Activated CD4-positive, alpha-beta memory T cell treated with anti-CD3 and anti-CD28 coated beads for 36 hours (primary cell): ENCODE measurements at places on chromosomes 1 and 21. TPM values are rescaled to one million over a fixed set of nuclear protein-coding genes. Genes with fewer than 3 reads are reported as not detected.

ANKRD45 gene
- not detected for total RNA-seq

KRTAP19-3 gene
- total RNA-seq = not detected

CELA3B gene
- total RNA-seq = not detected

SELENBP1 gene
- total RNA-seq = not detected

CASP9 gene
- 11.5 TPM for total RNA-seq

PLA2G2C gene
- 0.44 TPM for total RNA-seq

CCDC17 gene
- 1.3 TPM for total RNA-seq

GJA5 gene
- total RNA-seq = not detected

TMPRSS15 gene
- total RNA-seq = not detected

CDKN2C gene
- total RNA-seq = 16.8 TPM

TSACC gene
- not detected for total RNA-seq

PLA2G2F gene
- total RNA-seq = not detected

OR2L2 gene
- total RNA-seq = 0.07 TPM

LENEP gene
- 0.36 TPM for total RNA-seq

NCMAP gene
- total RNA-seq = 0.07 TPM

TLCD4 gene
- total RNA-seq = 0.21 TPM

GPR89B gene
- 15.5 TPM for total RNA-seq

LRRC7 gene
- total RNA-seq = not detected

SPRR4 gene
- total RNA-seq = not detected

RNU1-1 gene
- total RNA-seq = 1,390 TPM

SAMD13 gene
- 0.38 TPM for total RNA-seq

VWA1 gene
- 0.69 TPM for total RNA-seq

SLFNL1 gene
- total RNA-seq = not detected

GOLT1A gene
- total RNA-seq = 0.27 TPM

VSIG8 gene
- not detected for total RNA-seq

POU2F1 gene
- total RNA-seq = 17.7 TPM

AURKAIP1 gene
- 124 TPM for total RNA-seq

ZNF593OS gene
- not detected for total RNA-seq
